ENCODE measurements at places on chromosomes 12 and 14. TPM values are rescaled to one million over a fixed set of nuclear protein-coding genes. Genes with fewer than 3 reads are reported as not detected.

SMIM41 gene
- not detected for polyA plus RNA-seq

DNA sequence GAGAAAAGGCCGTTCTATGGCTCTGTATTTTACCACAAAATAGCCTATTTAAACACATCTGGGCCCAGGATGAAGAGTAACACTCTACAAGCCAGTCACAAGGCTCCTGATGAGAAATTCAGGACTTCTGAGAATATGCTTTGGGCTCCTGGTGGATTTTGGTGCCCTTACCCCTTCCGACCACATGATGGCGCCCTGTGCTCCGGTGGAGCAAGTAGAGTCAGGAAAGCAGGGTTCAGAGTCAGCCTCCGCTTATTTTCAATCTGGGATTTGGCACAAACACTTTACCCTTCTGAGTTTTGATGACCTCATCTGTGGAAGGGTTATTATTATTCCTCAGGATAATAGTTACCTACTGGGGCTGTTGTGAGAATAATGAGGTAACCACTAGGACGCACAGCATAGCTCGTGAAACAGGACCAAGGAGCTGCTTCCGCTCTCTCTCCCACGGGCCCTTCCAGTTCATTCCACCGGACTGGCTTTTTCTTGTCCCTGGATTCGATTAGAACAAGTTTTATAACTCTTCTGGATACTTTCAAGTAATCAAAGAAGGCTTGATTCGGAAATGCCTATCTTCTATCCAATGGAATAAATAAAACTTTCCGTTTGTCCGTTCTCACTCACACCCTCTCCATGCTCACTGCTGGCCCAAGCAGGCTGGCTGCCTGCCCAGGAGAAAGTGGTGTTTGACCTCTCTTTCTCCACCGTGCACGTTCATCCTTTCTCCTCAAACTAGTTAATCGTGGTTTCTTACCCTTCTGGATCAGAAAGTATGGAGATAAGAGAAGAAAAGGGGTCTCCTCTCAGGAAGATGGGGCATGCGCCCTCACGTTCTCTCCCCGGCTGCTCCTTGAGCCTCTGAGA is 104.6 kb downstream of the GALC start:
- H3K36me3 ChIP-seq: no peaks in the 10 kb centered on the region
- H3K27me3 ChIP-seq: no peaks in the 10 kb centered on the region
- H3K4me3 ChIP-seq: no peak overlapping the region

PROX2 gene
- not detected for polyA plus RNA-seq

DNA sequence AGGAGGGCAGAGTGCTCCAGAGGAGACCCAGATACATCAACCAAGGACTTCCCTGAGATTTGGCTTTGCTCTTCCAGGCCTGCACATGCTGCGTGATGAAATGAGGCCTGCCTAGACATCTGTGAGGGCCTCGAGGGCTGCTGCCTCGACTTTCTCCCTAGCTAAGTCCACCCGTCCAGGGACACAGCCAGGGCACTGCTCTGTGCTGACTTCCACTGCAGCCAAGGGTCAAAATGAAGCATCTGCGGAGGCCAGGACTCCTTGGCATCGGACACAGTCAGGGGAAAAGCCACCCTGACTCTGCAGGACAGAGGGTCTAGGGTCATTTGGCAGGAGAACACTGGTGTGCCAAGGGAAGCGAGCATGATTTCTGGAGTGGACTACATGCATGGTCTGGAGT is 10.7 kb downstream of the SLC25A47 start:
- peak; percentile 8 for DNase-seq
- no peak overlapping the region for H3K27ac ChIP-seq
- H3K4me3 ChIP-seq: no peak overlapping the region
- no peaks in the 10 kb centered on the region for H3K36me3 ChIP-seq

Measured in aorta (tissue), 5 donors.